ENCODE measurements at places on chromosomes 6 and 20.

DNA sequence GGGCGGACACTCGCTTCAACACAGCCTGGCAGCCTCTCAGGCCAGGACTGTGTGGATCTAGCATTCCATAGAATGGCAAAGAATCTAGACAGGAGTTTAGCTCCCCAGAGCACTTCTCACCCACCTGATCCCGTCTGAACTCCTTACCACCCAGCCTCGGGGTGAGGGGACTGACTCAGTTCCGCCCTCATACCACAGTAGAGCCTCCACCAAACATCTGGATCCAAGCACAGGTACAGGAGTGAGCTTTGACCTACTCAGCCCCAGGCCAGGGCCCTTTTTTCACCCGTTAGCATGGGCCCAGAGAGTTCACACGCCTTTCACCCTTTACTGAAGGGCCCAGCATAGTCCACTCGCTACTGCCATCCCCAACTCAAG is 715 bp downstream of the PSMF1 start:
- no peak for DNase-seq

DNA sequence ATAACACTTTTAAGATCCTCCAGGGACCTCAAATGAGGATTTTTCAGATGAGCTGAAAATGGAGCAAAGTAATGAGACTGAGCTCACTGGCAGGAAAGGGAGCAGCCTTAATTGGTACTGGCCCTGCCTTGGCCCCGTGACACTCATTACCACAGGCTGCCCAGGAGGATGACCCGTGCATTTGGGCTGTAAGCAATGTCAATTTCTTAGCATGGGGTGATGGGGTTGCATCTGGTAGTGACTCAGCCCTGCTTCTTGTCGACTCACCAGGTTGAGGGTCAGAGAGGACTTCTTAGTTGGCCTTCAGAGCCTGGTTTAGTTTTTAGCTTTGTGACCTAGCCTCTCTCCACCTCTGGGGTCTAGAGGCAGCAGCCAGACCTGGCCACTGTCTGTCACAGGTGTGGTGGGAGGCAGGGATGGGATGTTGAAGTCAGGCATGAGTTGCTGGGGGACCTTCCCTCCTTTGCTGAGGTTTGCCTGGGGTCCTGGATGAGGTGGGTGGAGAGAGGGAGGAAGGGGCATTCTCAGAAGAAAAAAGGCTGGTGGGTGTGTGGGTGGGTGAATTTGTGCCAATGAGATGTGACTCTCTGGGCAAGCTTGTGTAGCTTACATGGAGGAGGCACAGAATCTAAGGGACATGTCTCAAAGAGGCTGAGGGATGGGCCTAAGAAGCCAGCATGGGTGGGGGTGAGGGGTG is 25.9 kb upstream of the EPB41L1 start:
- DNase-seq: peak; percentile 85

GRCh38 chr6:150142670-150143515 is at the start of gene PPP1R14C:
PPP1R14C (plus strand) TSS chr6:150143044; CDS start chr6:150143193, 149 bp downstream.
- peak; percentile 85 for DNase-seq

DNA sequence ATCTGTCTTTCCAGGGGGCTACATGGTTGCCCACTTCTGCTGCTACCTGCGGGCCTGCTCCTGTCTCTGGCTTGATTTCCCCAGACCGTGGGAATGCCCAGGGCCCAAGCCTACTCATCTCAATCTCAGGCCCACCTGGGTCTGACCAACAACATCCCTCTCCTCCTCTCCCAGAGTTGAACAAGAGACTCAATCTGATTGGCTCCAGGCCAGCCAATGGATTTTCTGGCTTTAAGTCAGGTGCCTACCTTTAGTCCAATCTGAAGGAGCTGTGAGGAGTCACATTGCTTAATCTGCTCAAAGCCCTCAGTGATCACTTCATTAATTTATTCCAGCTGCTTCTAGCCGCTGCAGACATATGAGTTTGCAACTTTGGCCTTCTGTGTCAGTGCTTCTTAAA is 162.4 kb upstream of the KCNG1 start:
- DNase-seq: no peak

DNA sequence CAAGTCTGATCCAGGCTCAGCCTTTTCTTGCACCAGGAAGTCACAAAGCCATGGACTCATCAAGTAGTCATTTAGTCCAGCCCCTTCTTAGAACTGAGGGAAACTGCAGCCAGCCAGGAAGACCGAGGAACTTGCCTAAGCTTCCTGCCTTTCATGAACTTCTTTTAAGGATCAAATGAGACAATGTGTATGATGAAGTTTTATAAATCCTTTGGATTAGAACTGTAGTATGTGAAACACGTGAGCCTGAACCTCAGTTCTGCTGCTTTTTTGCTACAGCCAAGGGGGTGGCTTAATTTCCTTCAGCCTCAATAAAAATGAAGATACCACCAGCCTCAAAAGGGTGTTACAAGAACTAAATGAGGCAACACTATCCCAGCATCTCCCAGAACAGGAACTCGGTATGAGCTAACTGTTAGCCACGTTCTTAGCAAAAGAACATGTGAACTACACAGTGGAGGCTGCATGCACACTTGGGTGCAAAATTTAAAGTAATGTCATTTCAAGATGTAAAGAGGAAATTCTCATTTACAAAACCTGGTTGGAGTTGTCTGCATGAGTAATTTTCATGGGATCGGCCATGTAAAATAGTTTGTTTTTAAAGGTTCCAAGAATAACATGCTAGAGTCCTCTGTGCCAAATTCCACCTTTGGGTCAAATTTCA is 76.0 kb upstream of the TBC1D7 start:
- DNase-seq: peak; percentile 44

- DNase-seq: no peak
These were observed 161.9 kb downstream of the FARS2 start for GRCh38 chr6:5423251-5423650.

GRCh38 chr6:17012421-17013225 is 89.2 kb upstream of the STMND1 start:
- DNase-seq: no peak
